ENCODE measurements at places on chromosomes 1 and 21.

- DNase-seq = no peak
Measured at GRCh38 chr21:32457360-32457840, 44.9 kb downstream of the EVA1C start.

- no peak for DNase-seq
Measured at GRCh38 chr1:110540891-110541685, 22.1 kb upstream of the KCNA10 start.

DNA sequence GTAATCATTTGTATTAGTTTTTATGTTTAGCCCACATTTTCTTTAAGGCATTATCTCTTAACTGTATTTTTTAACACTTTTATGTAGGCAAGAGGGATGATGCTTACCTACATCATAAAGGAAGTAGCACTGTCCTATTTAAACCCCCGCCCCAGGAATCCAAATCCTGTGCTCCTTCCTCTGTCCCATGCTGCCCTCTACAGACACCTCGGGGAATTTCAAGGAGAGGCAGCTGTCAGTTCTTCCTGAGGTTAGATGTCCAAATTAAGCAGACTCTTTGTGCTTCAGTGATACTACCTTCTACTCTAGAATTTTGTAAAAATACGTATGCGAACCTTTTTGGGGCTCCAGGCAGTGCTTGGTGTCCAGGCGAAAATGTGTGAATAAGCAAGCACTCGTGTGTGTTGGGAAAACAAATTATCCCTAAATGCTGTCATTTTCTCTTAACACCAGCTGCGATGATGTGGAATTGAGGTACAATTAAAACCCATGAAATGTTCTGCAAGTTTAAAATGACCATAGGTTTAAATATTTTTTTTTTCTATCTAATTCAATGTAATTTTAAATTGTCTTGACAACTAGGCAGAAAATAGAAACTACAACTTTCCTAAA lies 19.2 kb downstream of the CRCT1 start:
- DNase-seq = no peak

DNA sequence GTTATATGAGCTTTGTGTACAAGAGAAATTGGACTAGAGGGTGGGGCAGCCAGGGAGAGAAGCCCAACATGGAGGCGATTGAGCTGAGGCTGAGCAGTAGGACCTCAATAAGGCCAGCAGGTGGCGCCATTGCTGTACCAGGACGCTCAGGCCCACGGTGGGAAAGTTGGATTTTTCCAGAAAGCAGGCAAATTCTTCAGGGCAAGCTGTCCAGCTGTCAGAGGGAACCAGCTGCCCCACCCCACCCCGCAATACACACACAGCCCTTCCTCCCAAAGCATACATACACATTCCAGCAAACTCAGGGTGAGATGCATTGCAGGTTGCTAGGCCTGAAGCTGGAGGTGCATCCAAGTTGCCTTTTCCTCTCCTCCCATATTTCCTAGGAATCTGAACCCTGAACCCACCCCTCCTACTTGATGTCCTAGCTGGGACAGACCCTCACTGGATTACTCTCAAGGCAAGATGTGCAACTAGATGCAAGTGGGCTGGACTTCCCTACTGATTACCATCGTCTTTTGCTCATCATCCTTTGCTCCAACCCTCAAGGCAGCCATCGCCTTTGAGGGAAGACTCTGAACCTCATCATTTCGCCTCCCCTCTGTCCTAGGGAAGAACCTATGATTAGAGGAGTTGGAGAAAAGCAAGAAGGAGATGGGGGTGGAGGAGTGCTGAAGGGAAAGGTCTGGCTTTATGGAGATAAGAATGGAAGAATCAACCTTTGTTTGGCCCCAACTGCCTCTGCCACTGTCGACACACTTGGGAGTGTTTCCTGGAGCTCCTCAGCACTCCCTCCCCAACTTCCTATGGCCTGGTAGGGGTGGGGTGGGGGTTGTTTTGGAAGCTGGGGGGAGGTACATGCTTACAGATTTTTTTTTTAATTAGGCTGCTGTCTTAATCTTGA lies 25.5 kb downstream of the CD34 start:
- DNase-seq = peak; percentile 49

GRCh38 chr1:179757933-179758332 lies 14.8 kb downstream of the FAM163A start:
- no peak for DNase-seq

DNA sequence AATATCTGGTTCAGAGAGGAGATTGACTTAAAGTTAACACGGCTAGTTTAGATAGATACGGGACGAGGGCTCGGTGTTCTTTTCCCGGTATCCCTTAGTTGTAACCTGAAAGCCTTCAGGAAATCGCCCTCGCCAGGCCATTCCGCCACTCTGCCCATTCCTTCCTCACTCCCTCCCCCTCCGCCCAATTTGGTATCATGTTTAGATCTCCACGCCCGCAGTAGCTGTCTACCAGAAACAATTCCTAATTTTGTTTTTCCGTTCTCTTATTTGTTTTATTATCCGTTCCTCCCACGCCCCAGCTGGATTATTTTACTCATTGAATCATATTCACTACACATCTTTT lies 685 bp upstream of the VAMP4 start:
- DNase-seq = no peak

DNA sequence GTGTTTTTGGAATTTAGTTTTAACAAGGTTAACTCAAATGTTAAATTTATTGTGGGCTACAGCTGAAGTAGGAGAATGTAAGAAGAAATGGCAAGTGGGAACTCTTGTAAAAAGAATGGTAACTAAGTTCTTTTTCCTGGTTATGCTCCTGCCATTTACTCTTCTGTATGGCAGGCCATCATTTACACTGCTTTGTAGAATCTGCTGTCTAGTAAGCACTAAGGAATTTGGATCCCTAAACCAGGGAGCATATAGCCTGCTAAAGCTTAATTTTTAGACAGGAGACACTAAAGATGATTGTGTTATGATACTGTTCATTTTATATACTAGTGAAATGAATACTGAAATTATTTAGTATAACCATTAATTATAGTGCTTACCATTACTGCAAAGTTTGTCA lies 85.3 kb downstream of the CAMTA1 start:
- no peak for DNase-seq

DNA sequence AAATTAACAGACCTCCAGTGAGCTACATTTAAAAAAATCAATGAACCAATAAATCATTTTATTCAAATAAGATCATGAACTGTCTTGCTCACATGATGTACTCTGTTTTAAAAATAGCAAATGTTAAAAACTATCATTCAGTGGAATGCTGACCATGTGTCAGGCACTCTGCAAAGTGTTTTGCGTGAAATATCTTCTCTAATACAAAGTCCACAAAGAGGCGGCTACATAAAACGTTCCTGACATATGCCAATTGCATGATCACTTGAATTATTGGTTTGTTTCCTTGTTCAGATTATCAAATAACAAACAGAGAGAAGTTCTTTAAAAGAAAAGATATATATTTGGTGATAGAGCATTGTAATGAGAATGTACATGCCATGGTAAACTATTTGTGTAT lies 10.7 kb downstream of the FMO2 start:
- DNase-seq = no peak

DNA sequence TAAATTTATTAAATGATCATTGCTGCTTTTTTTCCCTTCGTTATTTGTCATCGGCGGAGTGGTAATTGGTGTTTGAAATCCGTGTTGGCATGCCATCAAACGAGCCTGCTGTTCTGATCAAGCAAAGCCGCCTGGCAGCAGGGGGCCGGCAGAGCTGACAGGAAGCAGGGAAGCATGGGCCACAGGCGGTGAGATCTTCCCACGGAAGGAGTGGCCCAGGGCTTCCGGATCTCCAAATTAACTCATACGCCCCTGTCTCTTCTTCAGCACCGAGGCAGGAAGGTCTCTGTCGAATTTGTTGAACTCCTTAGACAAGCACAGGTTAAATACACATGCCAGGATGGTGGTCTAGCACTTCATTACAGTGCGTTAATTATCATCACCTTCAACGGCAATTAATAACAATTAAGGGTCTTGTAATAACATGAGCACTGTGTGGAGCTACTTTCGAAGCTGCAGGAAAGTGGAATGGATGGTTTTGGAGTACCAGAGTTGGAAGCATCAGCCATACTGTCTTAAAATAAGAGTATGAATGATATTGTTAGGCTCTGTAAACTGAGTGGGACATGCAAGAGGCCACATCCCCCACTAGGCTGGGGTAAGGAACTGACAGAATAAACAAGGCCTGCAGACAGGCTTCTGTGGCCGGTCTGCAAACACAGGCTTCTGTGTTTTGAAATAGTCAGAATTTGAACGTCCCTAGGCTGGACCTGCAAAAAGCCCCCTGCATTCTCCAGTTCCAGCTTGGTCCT lies 199.4 kb upstream of the DAB1 start:
- DNase-seq = no peak

GRCh38 chr1:116475850-116476218 lies 95.0 kb downstream of the CD58 start:
- no peak for DNase-seq

Data from stimulated activated CD8-positive, alpha-beta memory T cell treated with anti-CD3 and anti-CD28 coated beads, Interleukin-7, amount 100 ng/mL, for 1 hour (primary cell).